Right ventricle myocardium inferior (tissue), 1 donor: ENCODE measurements at places on chromosomes 1 and 21.

DNA sequence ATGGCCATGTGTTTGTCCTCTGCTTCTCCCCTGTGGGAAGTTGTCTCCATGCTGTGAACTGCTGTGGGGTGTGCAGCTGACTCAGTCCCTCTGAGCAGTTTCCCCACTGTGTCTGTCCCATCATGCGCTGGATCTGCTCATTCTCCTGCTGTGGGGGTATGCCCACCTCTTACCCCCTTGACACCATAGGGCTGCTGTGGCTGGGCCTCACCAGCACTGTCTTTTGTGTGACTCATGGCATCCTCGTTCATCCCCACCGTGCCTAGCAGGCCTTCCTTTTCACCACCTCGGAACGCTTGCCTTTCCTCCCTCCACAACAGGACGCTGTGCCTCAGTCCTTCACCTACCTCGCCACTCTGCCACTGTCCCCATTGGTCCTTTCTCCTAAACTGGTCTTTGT, 27.3 kb downstream of the VANGL2 start:
- DNase-seq = no peak

DNA sequence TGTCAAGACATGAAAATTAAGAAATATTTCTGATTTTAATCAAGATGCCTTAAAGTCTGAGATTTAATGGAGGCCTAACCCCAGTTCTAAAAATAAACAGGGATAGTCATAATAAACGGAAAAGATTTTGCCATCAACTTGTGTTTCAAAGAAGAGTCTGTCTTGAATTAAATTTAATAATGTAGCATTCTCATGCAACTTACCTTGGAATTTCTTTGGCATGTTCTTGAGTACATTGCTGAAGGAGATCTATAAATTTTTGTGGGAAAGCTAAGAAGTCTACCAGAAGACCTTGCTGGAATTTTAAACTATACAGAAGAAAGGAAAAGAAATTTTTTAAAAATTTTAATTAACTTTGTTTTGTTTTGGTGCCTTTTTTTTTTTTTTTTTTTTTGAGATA, 10.6 kb downstream of the SASS6 start:
- DNase-seq = no peak

DNA sequence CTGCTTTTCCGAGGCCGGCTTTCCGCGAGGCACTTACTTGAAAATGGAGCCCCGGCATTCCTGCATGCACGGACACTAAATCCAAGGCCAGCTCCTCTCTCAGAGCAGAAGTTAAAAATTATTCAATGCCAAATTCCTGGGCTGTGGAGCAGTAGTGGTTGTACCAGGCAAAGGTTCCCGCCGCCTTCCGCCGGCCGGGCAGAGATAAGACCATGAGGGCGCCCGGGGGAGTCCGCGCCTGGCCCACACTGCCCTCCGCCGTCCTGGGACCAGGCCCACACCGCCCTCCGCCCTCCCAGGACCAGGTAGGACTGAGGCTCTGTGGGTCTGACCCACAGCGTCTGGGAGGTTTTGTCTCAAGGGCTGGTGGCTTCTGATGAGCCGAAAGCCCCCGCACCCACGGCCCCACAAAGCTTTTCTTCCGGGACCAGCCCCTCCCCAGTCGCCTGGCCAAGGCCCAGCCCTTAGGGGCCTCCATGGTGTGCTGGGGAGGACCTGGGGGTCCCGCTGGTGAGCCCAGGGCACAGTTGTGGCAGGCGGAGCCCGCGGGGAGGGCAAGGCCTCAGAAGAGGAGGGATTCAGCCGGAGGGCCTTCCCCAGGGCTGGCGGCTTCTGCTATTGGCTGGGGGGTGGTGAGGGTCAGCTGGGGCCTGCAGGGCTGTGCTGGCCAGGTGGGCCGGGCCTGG, 12.7 kb upstream of the C1orf159 start:
- no peak for DNase-seq

DNA sequence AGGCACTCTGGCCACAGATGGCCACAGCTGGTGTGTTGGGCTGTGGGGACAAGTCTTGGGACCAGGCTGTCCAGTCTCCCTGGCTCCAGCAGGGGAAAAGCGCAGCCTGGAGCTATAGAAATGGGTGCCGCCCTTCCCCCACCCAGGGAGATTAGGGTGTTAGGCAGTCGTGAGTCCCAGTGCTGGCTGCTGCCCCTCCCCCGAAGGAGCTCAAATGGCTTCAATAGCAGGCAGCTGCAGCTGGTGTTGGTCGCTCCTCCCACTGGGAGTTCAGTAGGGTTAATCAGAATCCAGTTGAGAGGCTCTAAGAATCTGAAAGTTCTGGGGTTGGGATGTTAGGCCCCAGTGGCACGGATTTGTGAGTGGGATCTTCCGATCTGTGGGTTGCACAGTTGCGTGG, 595.6 kb upstream of the PKN2 start:
- DNase-seq = no peak

DNA sequence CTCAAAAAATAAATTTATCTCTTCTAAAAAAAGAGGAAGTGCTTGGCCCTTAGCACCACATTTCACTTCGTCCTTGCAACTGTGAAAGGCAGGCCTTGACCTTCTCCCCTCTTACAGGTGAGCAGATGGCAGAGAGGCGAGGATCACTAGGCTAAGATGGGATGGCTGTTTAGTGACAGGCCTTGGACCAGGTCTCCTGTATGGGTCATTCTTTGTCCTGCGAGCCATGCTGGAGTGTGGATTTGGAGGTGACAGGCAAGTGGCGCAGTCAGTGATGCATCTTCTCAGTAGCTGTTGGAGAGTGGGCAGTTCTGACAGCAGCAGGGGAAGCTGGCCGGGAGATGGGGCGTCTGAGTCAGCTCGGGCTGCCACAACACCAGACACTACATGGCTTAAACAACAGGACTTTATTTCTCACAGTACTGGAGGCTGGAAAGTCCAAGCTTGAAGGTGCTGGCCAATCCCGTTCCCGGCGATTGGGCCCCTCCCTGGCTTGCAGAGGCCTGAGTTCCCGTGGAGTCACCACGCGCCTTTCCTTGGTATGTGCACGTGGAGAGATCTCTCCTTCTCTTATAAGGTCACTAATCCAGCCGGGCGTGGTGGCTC, 16.5 kb downstream of the SLC27A3 start:
- no peak for DNase-seq

GRCh38 chr1:31259746-31260145, 20.1 kb upstream of the NKAIN1 start:
- no peak for DNase-seq

- DNase-seq = peak; percentile 89
Measured at GRCh38 chr1:20185834-20186782, at the start of the genes PLA2G2C and UBXN10. Gene PLA2G2C, minus strand, starts transcription at chr1:20186518. Its CDS starts 9,155 bp downstream, at chr1:20177363. Gene UBXN10, plus strand, starts transcription at chr1:20186096. Its CDS starts 4,466 bp downstream, at chr1:20190562.

GRCh38 chr1:8874230-8875201, 4.0 kb downstream of the ENO1 start:
- DNase-seq = no peak

- no peak for DNase-seq
Measured at GRCh38 chr1:183543619-183544204, 46.5 kb downstream of the NCF2 start.

- DNase-seq = no peak
Measured at GRCh38 chr1:3998086-3998485, 98.0 kb upstream of the C1orf174 start.

GRCh38 chr1:15226388-15227255, 20.4 kb upstream of the FHAD1 start:
- DNase-seq = no peak

- DNase-seq = no peak
Measured at GRCh38 chr1:61190153-61190552, 107.8 kb downstream of the NFIA start.

DNA sequence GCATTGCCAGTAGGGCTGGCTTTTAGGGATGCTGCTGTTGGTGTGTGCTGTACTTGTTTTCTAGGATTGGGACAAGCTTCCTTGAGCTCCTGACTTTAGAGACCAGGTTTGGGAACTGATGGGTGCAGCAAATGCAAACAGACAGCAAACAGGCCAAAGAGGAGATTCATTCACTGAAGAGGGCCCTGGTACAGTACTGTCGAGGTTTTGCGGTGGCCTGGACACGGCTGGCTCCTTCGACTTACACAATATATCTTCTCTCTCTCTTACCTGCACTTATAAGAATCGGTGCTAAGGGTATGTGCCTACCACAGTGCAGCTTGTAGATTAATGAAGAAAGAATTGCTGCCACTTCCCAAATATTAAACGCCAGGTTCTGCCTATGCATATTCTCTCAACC, 44.6 kb downstream of the ATP1A1 start:
- no peak for DNase-seq

DNA sequence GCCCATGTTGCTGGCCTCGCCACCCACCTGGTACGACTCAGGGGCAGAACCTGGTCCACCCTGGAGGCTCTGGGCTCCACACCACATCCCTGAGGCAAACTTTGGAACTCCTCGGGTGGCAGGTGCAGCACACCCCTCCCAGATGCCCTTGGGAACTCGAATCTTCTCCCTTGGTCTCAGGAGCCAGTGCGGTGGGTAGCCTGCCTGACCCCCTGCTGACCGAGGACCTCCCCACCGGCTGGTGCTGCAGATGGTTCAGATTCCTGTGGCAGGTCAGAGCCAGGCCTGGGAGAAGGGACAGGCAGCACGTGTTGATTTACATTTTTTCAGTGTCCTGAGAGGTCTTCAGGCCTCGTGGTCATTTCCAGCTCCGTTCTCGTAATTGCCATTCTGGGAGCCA, 6.3 kb upstream of the CFAP410 start:
- peak; percentile 31 for DNase-seq

GRCh38 chr21:26147535-26147934, 23.0 kb downstream of the APP start:
- no peak for DNase-seq

- DNase-seq = no peak
Measured at GRCh38 chr1:60893136-60893930, 189.0 kb upstream of the NFIA start.

GRCh38 chr1:9326596-9326995, 33.9 kb downstream of the SPSB1 start:
- no peak for DNase-seq

DNA sequence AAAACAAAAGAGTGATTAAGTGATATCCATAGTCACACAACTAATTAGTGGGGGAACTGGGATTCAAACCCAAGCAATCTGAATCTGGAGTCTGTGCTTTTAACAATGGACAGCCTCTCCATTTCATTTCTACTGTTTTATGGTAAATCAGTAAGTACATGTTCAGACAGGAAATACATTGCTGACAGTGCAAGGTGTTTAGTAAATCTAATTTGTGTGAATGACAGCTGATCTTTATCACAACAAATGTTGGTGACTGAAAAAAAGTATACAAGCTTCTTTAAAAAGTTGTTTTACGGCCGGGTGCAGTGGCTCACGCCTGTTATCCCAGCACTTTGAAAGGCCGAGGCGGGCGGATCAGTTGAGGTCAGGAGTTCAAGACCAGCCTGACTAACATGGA, 20.6 kb downstream of the DONSON start:
- DNase-seq = no peak

GRCh38 chr1:220272841-220273090, 513 bp upstream of the RAB3GAP2 start:
- no peak for DNase-seq

GRCh38 chr1:42851420-42851819, 5.0 kb downstream of the ZNF691 start:
- peak; percentile 67 for DNase-seq

GRCh38 chr1:73310797-73311381, 887.1 kb downstream of the LRRIQ3 start:
- no peak for DNase-seq

- DNase-seq = peak; percentile 79
Measured at GRCh38 chr1:31955917-31956736, 18.0 kb upstream of the PTP4A2 start.

- DNase-seq = no peak
Measured at GRCh38 chr1:28848416-28848815, 36.4 kb downstream of the OPRD1 start.

DNA sequence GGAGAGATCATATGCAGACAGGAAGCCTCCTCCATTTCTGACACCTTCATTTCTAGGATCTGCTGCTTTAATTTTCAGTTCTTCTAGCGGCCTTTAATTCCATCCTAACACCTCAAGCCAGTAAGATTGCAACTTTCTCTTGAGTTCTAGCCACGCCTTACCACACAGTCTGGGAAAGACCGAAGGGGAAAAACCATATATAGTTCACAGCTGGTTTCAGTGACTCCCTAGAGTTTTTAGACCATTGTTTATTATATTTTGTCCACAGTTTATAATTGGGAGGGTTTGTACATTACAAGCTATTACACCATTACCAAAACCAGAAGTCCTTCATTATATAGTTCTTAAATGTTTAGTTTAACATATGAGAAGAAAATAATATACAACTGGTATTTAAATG, 37.5 kb downstream of the DPH5 start:
- DNase-seq = no peak

DNA sequence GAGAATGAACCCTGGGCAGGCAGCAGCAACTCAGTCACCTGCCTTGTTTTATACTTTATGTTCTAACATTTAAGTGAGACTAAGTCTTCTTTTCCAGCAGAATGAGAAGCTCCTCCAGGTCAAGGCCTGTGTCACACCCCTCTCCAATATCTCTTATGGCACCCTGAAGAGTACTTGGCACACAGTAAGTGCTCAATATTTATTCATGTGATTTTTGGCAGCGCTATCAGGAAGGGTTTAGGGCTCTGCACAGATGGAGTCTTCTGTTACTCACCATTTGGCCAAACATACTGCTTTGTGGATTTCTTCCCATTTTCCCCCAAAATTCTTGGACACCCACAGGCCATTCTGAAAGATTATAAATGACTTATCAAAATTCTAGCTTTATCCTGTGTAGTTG, 43.8 kb upstream of the MYBPHL start:
- DNase-seq = no peak

DNA sequence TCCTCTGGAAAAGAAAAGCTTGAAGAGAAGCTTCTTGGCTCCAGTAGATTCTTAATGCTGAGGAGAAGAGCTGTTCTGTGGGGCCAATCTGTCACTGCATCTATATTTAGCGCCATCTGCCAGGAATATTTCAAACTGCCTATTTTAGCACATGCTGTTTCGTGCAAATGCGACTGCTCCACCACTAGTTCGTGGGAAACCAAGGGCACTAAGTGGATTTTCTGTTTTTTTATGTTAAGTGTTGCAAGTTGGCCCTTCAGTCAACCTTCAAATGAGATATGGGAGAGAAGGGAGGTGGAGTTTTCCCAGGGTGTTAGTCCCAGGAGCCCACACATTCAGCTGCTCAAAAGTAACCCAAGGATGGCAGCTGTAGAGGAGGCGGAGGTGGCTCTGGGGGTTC, 91.9 kb downstream of the TSEN15 start:
- no peak for DNase-seq

GRCh38 chr21:44820851-44821250, 3.0 kb upstream of the SUMO3 start:
- DNase-seq = no peak

- DNase-seq = no peak
Measured at GRCh38 chr21:15928686-15929425, 199.1 kb downstream of the USP25 start.

- DNase-seq = peak; percentile 68
Measured at GRCh38 chr1:107140703-107141490, at the start of gene NTNG1. Gene NTNG1, plus strand, starts transcription at chr1:107141039.

GRCh38 chr21:42496839-42497202, 797 bp upstream of the RSPH1 start:
- no peak for DNase-seq

- DNase-seq = no peak
Measured at GRCh38 chr1:62906428-62906886, 122.5 kb downstream of the ATG4C start.

GRCh38 chr1:38072858-38073257, 26.3 kb upstream of the POU3F1 start:
- no peak for DNase-seq

GRCh38 chr1:26932531-26932930, 11.0 kb downstream of the NUDC start:
- no peak for DNase-seq
